OCI-LY7 (cell line): ENCODE measurements at places on chromosomes 13 and 19.

GRCh38 chr19:41480336-41480735 is 37.4 kb downstream of the ERICH4 start:
- no peak for DNase-seq

GRCh38 chr13:69817333-69817869 is 290.2 kb upstream of the ATXN8OS start:
- no peak for DNase-seq

DNA sequence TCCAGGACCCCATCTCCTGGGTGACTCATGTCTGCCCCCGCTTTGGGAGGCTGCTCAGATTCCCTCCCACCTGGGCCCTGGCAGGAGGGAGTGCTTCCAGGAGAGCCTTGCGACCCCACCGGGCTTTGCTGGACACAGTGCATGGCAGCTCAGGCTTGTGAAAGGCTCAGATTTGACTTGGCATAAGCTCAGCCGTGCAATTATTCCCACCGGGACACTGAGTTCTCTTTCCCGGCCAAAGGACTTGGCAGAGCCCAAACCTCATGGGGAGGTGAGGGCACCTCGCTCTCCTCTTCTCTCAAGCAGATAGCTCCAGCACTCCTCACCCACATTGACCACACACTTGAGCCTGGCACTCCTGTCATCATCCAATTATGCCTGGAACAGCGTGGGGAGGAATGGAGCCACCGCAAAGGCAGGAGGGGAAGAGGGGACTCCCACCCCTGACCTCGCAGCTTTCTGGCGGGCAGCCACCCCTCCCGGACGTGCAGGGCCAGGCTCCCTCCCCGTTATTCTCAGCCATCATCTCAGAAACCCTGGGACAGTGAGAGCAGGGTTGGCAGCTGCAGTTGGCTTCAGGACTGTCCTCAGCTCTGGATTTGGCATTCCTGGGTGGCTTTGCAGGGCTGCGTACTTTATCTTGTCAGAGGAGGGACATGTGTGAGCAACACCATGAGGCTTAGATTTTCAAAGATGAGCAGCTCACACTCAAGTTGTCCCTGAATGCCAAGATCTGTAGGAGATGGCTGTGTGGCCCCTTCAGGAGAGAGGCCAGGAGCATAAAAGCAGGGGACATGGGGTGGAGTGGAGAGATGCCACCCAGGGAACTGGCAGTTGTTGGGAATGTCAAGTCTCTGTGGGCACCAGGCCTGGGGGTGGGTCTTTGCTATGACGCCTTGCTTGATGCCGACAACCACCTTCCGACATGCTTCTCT is 306.2 kb downstream of the TEX29 start:
- DNase-seq = no peak

- DNase-seq = no peak
These were observed 10.8 kb upstream of the MBNL2 start for GRCh38 chr13:97211300-97211699.

DNA sequence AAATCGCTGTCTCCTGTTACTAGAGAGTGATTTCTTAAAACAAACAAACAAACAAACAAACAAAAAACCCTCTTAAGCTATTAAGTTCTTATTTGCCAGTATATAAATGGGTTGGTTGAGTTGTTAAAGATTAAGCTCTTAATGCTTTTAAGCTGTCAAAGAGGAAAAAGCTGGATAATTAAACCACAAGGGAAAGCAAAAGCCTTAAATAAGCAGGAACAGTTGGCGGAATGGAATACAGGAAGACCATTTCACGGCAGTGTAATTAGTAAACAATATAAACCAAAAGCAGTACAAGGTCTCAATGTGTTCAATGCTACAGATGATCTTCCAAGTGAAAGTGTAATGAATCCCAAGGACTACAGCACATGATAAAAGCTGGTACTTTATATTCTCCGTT is 32.2 kb upstream of the GGACT start:
- DNase-seq = no peak

- no peak for DNase-seq
These were observed 194.3 kb downstream of the DLEU7 start for GRCh38 chr13:50649211-50649610.

GRCh38 chr19:7099597-7099921 is 30.1 kb downstream of the ZNF557 start:
- DNase-seq = no peak

- DNase-seq = no peak
These were observed 31.2 kb upstream of the RCBTB2 start for GRCh38 chr13:48564056-48564455.

DNA sequence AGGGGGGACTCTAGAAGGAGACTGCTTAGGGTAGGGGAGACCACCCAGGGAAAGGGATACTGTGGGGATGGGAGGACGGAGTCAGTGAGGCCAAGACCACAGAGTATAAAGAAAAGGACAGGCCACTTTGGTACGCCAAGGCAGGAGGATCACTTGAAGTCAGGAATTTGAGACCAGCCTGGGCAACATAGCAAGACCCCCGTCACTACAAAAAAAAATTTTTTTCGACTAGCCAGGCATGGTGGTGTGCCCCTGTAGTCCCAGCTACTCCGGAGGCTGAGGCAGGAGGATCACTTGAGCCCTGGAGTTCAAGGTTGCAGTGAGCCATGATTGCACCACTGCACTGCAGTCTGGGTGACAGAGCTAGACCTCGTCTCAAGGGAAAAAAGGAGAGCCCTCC is 6.6 kb downstream of the IFNL3 start:
- no peak for DNase-seq

GRCh38 chr19:45306040-45306439 is 16.6 kb downstream of the CKM start:
- no peak for DNase-seq

DNA sequence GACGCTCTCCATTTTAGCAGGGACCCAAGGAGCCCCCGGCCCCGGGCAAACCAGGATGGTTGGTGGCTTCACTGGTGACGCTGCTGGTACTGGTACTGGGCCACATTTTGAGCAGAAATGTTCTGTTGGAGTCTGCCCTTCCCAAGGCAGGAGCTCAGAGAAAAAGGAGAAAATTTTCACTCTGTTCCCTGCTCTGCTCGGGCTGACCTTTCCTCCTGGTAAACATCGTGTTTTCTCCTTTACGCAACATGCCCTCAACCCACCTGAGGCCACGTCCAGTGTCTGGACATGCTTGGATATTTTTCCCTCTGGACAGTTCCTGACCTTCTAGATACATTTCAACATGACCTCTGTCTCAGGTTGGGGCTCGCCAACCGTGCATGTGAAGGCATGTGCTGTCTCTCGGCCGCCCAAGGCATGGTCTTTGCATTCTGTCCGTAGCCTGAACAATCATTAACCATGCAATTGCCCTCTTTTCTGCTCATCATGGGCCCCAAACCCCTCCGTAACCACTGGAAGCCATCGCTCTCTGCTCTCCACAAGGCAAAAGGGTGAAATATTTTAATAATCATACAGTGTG is 115.2 kb upstream of the PEG3 start:
- no peak for DNase-seq

DNA sequence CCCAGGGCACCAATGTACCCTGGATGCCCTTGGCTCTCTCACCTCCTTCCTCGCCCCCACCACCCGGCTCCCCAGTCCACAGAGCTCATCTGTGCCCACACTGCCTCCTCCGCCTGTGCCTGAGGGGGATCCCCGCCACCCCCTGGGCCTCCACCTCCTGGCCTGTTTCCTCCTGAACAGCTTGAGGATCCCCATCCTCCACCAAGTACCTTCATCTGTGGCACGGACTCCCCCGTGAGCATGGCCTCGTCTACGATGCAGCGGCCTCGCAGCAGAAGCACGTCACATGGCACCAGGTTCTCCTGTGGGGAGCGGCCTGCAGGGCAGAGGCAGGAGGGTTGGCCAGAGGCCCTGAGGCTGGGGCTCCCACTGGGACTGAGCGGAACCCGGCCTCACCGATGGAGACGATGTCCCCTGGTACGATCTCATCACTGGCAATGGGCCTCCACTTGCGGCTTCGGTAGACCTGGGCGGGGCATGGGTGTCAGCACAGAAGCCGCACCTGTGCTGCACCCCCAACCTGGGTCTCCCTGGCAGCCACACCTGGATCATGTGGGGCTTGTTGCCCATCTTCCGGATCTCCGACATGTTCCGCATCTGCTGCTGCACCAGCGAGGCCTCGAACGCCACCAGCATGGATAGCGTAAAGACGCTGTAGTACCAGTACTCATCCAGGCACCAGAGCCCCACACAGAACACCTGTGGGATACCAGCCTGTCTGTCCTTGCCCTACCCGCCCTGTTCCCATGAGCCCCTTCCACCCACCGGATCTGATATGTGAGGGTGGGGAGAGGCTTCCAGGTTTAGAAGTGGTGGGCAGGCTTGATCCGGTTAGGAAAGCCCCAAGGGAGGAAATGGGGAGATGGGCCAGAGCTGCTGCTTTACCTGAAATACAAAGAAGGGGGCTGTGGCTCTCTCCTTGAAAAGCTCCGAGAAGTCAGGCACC is 6.8 kb downstream of the ATP13A1 start:
- no peak for DNase-seq

DNA sequence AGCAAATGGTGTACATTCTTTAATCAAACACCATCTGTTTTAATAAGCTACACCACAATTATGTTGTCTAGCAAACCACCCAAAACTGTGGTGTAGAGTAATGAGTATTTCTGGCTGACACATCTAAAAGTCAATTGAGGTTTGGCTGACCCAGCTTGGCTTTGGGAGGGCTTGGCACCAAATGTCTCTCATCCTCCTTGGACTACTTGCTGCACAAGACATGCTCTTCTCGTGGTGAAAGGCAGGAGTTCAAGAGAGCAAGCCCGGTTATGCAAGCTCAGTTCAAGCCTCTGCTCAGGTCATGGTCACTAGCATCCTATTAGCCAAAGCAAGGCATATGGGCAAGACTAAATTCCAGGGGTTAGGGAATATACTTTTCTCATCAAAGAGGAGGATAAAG is 37.1 kb downstream of the LACC1 start:
- DNase-seq = no peak

DNA sequence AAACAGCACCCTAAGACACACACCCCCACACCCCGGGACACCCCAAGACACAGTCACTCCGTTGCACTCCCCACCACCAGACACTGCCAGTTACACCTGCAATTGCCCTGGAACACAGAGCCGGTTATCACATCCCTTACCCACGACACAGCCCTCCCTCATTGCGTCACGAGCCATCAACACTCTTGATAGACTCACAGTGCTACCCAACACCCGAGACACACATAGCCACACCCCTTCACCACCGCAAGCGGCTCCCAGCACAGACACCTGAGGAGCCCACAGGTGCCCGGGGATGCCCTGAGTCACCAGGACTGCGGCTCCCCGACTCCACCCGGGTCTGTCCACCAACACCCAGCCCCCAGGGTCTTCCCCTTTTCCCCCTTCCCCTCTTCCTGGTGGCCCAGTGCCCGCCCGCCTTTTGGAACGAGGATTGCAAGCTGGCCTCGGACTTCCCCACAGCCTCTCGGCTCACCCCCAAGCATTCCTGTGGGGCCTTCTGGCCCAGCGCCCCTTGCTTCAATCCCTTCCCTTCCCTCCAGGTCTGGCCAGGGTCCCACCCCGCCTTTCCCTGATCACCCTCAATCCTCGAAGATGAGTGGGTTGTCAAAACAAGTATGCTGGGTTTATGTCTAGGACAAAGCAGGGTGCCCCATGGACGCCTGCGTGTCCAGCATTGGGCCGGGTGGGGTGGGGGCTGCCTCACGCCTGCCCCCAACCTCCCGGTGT is 1.7 kb upstream of the PTGER1 start:
- peak; percentile 24 for DNase-seq

DNA sequence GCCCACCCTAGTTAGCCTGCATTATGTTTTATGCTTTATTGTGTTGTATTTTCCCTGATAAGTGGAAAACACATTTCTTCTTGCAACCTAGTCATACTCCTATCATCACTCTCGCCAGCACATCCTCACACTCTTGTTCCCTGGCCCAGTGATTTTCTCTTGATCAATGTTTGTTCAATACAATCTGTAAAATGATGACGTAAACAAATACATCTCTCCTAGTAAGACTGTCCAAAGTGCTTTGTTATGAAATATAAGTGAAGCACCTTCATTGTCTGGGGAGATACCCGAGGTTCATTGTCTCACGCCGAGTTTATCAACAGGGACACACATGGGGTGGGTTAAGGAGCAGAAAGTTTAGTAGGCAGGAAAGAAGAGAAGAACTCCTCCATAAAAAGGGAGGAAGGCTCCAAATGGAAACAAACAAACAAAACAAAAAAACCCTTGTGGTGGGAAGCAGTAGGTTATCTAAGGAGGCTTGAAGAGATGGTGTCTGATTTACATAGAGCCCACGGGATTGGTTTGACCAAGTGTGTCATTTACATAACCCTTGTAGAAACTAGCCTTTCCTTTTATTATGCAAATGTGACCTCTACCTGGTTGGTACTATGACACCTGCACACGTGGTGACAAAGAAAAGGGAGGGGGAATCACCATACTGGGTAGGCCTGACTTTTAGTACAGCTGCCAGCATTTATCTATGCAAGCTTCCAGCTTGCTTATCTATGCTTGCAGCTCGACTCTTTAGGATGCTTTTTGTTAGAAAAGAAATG is 1317.9 kb upstream of the SPRY2 start:
- DNase-seq = no peak

GRCh38 chr13:39317291-39317690 is 279.0 kb downstream of the NHLRC3 start:
- DNase-seq = no peak

GRCh38 chr13:52827839-52828238 is 20.6 kb downstream of the PCDH8 start:
- no peak for DNase-seq

GRCh38 chr19:35565016-35565856 is 1.8 kb upstream of the ATP4A start:
- DNase-seq = no peak

- DNase-seq = no peak
These were observed 46.8 kb downstream of the ZNF85 start for GRCh38 chr19:20969898-20970297.

GRCh38 chr19:30325676-30326392 is 46.4 kb upstream of the ZNF536 start:
- DNase-seq = no peak

DNA sequence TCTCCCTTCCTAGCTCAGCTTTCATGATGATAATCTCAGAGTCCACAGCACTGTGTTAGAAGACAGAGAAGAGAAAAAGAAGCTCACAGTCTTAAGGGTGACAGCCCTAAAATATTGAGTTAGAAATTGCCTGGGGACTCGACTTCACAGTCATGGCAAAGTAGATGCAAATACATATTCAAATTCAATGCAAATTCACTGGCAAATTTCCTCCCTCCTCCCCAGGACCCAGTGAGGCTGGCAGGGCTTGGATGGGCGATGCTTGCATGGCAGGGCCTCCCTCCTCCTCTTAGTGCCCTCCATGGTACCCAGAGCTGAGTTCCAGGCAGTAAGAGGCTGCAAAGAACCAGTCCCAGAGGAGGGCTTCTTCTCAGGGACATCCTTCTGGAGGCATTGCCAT is 115.6 kb upstream of the UQCRFS1 start:
- no peak for DNase-seq

DNA sequence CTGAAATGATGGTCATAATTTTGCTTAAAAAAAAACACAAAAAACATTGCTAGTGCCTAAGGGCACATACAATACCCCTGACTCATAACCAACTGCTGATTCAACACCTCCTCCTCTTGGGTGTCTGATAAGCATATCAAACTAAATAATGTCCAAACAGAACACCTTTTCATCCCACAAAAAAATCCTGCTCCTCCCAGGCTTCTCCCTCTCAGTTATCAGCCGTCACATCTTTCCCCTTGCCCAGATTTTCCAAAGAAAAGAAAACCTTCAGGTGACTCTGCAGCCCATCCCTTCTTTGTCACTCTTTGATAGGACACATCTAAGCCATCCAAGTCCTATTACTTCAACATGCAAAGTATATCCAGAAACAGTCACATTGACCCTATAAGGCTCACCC is 46.9 kb downstream of the ABCC4 start:
- no peak for DNase-seq
